ENCODE measurements at places on chromosomes 2 and 18.

DNA sequence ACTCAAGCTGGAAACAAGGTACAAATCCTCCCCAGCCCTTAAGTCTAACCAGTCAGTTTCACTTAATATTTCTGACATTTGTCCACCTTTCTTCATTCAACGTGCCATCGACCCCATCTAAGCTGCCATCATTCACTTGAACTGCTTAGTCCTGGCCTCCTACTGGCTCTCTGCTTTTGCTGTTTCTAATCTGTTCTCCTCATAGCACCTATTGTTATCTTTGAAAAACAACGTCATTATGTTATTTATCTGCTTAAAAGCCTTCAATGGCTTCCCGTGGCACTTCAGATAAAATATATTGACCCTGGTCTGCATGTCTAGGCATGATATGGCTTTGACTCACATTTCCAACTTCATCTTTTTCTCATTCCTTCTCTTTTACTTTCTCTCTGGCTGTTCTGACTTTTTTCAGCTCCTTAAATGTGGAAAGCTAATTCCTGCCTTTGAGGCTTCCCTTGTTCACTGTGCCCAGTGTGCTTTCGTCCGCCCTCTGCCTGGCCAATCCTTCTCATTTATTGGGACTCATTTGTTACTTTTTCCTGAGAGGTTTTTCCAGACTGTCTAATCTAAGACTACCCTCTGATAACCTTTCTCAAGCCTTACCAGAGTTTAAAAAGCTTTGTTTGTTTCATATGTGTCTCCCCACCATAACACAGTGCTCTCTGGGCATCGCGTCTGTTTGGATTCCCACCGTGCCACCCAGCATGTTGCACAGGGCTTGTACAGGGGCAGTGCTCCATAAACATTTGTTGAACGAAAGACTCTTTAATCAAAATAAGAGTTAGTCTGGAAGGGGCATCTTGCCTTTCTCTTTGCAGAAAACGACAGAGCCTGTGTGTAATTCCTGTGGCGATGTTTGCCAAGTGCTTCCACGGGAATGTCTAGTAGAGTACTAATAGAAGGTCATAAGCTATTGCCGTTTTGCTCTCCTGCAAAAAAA is 183.9 kb downstream of the FMNL2 start:
- no peak for DNase-seq

DNA sequence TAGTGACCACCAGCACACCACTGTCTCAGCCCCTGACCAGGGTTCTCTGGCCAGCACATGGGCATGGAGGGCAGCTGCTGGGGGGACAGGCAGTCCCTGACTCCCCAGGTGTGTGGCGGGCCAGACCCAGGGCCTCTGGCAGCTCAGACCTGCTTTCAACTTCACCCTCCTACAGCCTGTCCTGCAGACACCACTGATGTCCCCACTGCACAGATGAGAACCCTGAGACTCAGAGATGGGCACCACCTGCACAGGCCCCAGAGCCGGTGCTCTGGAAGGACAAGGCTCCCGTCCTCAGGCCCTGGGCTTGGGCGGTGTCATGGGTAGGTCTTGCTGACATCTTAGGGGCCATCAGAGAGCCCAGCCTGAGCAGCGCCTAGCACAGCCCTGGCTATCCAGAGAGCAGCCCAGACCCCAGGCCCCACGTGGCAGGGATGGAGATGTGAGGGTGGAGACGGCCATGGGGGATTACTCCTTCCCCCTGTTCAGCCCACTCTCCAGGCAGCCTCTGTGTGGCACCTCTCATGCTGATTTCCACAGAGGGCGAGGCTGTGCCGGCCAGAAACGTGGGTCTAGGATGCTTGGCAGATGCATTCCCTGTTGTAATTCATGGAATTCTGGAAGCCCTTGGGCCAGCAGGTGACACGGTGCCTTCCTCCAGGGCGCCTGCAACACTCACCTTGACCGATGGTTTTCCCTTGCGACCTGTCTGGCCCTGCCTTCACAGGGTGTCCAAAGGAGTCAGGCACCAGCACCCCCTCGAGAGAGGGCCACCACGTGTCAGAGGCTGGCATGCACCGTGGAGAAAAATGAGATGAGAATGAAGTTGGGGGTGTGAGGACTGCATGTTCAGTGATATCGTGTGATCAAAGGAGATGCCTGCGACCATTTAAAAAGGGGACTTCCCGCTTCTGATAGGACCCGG is 61.2 kb upstream of the GLI2 start:
- no peak for DNase-seq

GRCh38 chr18:48909721-48910120 is 41.0 kb downstream of the SMAD7 start:
- DNase-seq, result peak; percentile 23

- DNase-seq, result no peak
Observed at GRCh38 chr18:32701313-32701712, 71.5 kb downstream of the KLHL14 start.

GRCh38 chr18:37553633-37554398 is 11.8 kb downstream of the CELF4 start:
- no peak for DNase-seq

GRCh38 chr2:203476881-203477280 is 58.2 kb downstream of the RAPH1 start:
- DNase-seq, result no peak

- DNase-seq, result no peak
Observed at GRCh38 chr2:130756874-130757668, 1.7 kb downstream of the AMER3 start.

GRCh38 chr18:274313-274712 is 6.5 kb upstream of the THOC1 start:
- DNase-seq, result no peak

DNA sequence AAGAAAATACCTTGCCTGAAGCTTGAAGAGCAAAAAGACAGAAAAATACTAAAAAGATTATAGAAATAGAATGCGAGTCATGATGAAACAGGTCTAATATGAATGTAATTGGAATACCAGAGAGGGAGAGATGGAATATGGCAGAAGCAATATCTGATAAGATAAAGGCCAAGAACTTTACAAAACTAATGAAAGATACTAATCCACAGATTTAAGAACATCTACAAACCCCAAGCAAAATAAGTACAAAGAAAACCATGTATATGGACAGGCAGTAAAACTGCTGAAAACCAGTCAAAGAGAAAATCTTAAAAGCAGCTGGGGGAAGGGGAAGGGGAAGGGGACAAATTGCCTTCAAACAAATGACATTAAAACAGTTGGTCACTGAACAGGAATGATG is 67.0 kb downstream of the PIGN start:
- DNase-seq, result no peak

DNA sequence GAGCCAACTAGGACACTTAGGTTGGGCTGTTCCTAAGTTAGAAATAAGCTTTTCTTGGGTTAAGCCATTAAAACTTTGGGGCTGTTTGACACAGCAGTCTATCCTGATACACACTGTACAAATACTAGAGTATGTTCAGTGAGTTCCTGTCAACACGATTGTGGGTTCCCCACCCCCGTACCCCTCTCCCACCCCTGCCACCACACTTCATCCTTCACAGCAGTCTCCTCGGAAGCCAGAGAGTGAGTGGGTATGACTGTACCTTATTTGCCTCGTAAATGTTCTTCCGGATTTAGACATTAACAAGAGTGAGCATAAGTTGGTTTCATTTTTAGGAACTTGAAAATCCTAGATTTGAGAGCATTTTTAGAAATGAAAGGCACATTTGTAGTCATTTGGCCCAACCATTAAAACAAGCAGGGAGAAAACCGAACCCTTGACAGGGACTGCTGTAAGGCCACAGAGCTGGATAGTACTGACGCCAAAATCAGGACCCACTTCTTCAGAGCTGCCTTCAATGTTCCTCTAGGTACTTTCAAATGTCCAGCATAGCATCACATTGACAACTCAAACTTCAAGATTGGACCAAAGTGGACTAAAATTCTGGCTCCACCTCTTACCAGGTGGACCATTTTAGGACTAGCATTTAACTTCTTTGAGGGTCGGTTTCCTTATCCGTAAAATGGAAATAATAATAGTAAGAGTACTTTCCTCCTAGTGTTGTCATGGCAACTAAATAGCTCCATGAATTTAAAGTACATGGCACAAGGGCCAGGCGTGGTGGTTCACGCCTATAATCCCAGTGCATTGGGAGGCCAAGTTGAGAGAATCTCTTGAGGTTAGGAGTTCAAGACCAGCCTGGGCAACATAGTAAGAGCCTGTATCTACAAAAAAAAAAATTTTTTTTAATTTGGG is 166.3 kb upstream of the SERTAD2 start:
- DNase-seq, result no peak

All from DND-41 (cell line).